Stimulated activated CD4-positive, alpha-beta T cell treated with anti-CD3 and anti-CD28 coated beads, Interleukin-15, amount 100 ng/mL, for 1 hour (primary cell): ENCODE measurements at places on chromosomes 12 and 14.

GRCh38 chr14:64646103-64646502 lies 58.1 kb upstream of the PLEKHG3 start:
- DNase-seq: no peak

- no peak for DNase-seq
These were observed 199.4 kb upstream of the RTL1 start for GRCh38 chr14:101102875-101103274.

DNA sequence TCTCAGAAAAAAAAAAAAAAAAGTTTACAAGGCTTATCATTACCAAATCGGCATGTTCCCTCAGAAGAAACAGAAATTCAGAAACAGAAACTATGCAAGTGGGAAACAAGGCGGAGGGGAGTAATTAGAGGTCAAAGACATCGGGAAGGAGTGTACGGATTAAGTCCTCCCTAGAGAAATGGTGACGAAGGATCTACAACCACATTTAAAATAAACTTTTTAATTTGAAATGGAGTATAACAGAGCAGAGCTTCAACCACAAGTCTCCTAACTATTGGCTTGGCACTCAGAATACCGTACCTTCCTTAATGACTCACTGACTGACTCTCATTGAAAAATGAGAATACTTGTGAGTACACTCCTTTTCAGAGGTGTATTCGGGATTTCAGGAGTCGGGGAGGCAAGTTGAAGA lies 908 bp downstream of the ENTPD5 start:
- DNase-seq: no peak

DNA sequence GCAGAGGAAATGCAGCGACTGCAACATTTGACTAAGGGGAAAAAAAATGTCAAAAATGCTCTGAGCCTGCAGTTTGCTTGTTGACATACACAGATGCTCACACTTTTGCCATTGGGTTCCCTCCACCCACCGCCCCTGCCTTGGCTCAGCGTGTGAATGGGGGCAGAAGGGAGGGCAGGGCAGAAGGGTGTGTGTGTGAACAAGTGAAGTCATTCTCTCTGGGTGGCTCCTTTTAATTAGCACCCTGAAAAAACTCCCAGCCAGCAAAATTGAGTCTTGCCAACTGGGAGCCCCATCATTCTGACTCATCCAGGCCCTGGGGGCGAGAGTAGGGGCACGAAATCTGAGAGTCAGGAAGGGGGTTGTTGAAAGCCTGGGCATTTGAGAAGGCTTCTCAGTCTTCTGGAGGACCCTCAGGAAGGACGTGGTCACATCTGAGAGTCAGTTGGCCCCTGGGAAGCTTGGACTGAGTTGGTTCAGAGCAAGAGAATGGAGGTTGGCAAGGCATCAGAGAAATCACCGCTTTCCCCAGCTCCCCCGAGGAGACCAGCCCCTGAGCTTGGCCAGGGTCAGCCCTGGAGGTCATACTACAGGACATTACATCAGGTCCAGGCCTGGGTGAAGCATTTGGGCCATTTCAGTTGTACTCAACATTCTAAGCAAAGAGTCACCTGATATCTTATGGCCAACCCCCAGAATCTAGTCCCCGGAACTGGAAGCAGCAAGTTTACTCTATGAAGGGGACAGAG lies 22.7 kb upstream of the KRT78 start:
- DNase-seq: no peak

GRCh38 chr14:61547186-61548069 lies 147.9 kb upstream of the HIF1A start:
- no peak for DNase-seq

GRCh38 chr12:8678661-8679111 lies 16.1 kb upstream of the MFAP5 start:
- DNase-seq: no peak

GRCh38 chr14:89531661-89532335 lies 114.8 kb upstream of the FOXN3 start:
- no peak for DNase-seq

- DNase-seq: no peak
These were observed 768 bp downstream of the METTL25 start for GRCh38 chr12:82359115-82359478.

DNA sequence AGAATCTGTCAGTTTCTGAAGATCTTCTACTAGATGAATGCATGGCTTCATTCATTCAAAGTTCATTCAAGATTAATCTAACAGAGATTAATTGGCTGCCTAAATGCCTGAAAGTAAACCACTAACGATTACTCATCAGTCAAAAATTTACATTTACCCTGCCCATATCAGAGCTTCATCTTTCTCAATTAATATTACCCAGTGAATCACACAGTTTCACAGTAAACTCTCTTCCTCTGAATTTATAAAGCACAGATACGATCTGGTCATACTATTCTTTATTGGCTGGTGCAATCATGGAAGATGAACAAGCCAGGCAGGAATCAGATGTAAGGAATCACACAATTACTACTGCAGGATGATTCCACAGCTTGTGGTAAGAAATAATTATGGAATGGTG lies 377.7 kb downstream of the SLC16A7 start:
- no peak for DNase-seq

- DNase-seq: no peak
These were observed 47.6 kb downstream of the ADIPOR2 start for GRCh38 chr12:1738446-1738845.

DNA sequence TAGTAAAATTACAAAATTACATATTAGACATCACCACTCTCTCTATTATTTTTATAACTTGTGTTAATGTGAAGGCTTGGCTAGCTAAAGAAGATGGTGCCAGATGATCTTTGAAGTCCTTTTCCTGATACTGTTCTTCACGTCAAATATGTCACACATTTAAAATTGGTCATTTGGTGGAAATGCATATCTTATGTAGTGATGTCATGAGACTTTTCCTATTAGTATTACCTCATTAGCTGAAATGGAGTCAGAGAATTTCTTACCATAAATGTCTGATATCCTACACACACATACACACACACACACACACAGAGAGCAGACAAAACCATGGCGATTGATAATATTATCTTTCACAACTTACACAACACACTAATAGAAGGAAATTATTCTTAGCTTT lies 124.8 kb upstream of the PTPRB start:
- DNase-seq: no peak

- DNase-seq: no peak
These were observed 105.2 kb downstream of the BBS10 start for GRCh38 chr12:76242813-76243550.

GRCh38 chr14:22478670-22479069 lies 110.4 kb downstream of the DAD1 start:
- DNase-seq: no peak

- no peak for DNase-seq
These were observed 1.1 kb downstream of the TTC8 start for GRCh38 chr14:88825503-88825902.

GRCh38 chr12:109273354-109273753 lies 35.7 kb downstream of the FOXN4 start:
- no peak for DNase-seq

GRCh38 chr12:22334410-22335100 lies at the start of gene ST8SIA1:
ST8SIA1 (minus strand) TSS chr12:22334707; CDS start chr12:22334232, 475 bp downstream.
- DNase-seq: peak; percentile 31

- DNase-seq: no peak
These were observed 428 bp downstream of the RNF41 start for GRCh38 chr12:56221232-56221756.

GRCh38 chr12:92414170-92415070 lies 268.8 kb upstream of the BTG1 start:
- no peak for DNase-seq

DNA sequence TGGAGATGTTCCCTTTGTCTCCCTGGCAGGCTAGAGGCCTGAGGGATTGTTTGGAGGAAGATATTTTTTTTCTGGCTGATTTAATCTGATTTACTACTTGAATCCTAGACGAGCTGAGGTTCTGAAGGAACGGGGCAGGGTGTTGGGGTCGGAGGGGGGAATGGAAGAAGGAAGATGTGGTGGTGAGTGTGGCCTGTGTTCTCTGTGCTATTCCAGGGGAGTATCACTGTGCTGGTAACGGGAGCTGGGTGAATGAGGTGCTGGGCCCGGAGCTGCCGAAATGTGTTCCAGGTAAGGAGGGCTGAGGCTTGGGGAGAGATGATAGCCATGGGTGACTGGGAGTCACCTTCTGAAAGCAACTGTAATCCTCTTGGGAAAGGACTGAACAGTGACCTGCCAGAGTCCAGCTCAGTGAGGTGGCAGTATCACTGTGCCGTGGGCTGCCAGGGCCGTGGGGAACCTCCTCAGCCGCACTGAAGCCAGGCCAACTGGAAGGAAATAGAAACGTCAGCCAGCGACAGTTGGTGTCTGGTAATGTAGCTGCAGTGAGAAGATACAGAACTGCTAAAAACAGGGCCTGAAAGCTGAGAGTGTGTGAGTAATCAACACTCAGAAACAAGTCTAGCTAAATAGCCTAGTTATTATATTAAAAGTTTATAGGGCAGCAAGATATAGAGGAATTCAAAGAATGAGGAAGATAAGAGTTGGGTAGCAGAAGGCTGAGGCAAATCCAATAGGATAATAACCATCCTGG lies 7.9 kb downstream of the C1S start:
- DNase-seq: no peak

- no peak for DNase-seq
These were observed 189.9 kb upstream of the PELI2 start for GRCh38 chr14:55928276-55928675.

GRCh38 chr12:16281157-16281556 lies 3.7 kb upstream of the SLC15A5 start:
- DNase-seq: no peak

DNA sequence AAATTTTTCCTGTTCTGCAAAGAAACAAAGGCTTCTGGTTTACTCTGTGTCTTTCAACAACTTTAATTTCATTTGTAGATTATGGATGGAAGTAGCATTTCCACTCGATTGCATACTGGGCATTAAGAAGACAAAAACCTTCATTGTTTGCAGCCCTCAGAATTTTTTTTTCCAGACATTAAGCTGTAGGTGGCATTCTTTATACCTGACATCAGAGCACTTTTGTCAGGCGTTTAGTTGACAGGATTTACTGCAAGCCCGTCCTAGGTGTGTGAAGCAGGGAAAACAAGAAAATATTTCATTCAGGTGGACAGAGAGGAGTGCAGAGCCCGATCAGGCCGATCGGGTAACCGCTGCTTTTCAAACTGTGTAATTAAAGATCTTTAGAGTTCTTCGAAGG lies 107.5 kb downstream of the TMEM260 start:
- DNase-seq: no peak

GRCh38 chr12:114668151-114668885 lies 15.7 kb downstream of the TBX3 start:
- DNase-seq: no peak

GRCh38 chr14:63343878-63344277 lies 25.1 kb upstream of the GPHB5 start:
- DNase-seq: no peak

GRCh38 chr12:107429006-107429705 lies 256.4 kb upstream of the PWP1 start:
- no peak for DNase-seq

DNA sequence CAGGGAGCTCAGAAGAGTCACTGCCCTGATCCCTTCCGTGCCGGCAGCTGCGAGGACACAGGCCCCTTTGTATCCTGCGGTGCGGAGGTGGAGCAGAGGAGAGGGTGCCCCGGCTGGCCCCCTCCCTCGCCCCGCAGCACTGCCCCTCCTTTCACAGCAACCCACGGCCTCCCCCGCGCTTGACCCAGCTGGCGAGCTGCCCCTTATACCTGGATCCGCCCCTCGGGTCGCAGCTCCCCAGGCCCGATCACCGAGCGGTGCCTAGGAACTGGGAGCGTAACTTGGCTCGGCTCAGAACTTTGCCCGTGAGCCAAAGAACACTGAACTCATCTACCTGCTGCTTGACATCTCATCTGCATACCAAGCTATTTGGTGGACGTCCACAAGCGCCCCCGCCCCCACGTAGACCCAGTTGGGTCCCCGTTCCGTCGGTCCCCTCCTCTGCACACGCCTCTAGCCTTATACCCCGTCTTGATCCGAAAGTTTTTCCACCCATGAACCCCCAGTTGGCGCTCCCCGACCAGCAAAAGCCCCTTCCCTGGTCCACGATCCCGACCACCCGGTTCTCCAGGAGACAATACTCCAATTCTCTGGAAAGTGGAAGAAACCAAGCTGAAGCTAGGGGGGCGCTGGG lies 697 bp upstream of the DNAJC14 start:
- peak; percentile 20 for DNase-seq

- DNase-seq: no peak
These were observed 20.5 kb downstream of the PEX5 start for GRCh38 chr12:7209958-7210357.

GRCh38 chr12:24838531-24838950 lies 110.4 kb downstream of the BCAT1 start:
- no peak for DNase-seq

DNA sequence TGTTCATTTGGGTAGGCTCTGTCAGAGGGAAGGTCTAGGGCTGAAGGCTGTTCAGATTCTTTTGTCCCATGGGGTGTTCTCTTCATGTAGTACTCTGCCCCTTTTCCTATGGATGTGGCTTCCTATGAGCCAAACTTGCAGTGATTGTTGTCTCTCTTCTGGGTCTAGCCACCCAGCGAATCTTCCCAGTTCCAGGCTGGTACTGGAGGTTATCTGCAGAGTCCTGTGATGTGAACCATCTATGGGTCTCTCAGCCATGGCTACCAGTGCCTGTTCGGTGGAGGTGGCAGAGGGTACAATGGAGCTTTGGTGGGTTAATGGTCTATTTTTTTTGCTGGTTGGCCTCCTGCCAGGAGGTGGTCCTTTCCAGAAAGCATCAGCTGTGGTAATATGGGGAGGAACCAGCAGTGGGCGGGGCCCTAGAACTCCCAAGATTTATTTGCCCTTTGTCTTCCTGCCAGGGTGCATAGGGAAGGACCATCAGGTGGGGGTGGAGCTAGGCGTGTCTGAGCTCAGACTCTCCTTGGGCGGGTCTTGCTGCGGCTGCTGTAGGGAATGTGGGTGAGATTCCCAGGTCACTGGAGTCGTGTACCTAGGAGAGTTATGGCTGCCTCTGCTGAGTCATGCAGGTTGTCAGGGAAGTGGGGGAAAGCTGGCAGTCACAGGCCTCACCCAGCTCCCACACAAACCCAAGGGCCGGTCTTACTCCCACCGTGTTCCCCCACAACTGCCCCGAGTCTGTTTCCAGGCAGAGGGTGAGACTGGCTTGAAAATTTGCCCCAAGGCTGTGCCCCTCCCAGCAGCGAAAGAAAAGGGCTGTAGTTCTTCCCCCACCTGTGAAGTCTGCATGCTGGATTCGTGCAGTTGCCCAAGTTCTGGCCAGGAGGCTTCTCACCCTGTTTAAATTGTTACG lies 17.5 kb downstream of the MTRFR start:
- no peak for DNase-seq

DNA sequence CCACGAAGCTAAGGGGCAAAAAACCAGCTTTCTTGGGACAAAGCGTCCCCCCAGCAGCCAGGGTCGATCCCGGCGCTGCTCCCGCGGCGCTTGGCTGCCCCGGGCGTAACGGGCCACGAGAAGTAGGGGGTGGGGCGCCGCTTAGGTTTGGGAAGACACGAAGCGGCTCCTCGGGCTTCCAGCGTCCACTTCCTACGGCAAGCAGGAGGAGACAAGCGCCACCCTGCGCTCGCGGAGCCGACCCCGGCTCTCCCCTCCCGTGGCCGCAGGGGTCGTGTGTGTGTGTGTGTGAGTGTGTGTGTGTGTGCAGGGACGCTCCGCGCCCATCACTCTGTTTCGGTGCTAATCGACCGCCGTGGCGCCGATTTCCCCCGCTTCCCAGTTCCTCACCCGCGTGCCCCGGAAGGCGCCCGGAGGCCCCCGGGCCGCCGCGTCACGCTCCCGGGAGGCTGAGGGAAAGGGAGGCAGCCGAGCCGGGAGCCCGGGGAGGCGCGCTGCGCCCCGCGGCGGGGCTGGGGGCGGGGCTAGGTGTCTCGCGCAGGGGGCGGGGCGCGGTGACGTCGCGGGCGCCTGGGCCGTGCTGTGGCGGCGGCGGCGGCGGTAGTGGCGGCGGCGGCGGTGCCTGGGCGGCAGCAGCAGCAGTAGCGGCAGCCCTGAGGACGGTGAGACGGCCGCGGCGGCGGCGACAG lies at the start of gene ERC1:
TSS of gene ERC1 (plus strand) at position 563 of the 689 bp plus-strand sequence. CDS start 36,681 bp downstream, outside the sequence.
- peak; percentile 86 for DNase-seq
